ENCODE measurements at places on chromosomes 4 and X.
A peak's percentile ranks its signal among the peaks of the same experiment; 100 is the strongest.

GRCh38 chrX:73839152-73839551 lies 276.2 kb downstream of the CHIC1 start:
- DNase-seq = no peak

- no peak for DNase-seq
Observed at GRCh38 chr4:72383439-72383838, 185.6 kb downstream of the ADAMTS3 start.

DNA sequence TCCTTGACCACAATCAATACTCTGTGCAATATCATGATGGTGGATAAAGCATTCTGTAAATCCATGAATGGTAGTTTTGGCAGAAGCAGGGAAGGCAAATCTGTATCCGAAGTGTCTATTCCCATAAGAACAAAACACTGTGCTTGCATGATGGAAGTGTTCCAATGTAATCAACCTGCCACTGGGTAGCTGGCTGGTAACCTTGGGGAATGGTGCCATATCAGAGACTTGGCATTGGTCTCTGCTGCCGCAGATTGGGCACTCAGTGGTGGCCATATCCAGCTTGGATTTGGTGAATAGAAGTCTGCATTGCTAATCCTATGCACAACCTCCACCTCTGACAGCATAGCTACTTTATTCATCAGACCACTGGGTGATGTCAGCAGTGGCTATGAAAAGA lies 114.3 kb upstream of the EMCN start:
- no peak for DNase-seq

DNA sequence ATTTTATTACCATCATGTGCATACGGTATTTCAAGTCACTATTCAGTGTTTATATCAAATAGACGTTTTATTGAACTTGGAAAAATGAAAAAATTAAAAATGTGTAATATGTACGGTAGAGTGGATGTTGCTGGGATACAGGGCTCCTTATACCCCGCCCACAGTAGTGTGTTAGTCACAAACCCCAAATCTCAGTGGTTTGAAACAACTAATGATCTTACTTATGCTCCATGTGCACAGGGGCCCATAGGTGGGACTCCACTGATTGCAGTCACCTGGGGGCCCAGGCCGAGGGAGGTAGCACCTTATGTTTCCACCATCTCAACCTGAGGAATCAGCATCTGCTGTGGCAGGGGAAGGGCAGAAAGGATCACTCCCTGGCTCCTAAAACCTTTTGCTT lies 18.1 kb downstream of the LSM6 start:
- DNase-seq = no peak

GRCh38 chr4:105145903-105146275 lies 787 bp upstream of the TET2 start:
- DNase-seq = no peak

GRCh38 chrX:103878466-103879122 lies 46.5 kb upstream of the RAB9B start:
- DNase-seq = peak; percentile 13

DNA sequence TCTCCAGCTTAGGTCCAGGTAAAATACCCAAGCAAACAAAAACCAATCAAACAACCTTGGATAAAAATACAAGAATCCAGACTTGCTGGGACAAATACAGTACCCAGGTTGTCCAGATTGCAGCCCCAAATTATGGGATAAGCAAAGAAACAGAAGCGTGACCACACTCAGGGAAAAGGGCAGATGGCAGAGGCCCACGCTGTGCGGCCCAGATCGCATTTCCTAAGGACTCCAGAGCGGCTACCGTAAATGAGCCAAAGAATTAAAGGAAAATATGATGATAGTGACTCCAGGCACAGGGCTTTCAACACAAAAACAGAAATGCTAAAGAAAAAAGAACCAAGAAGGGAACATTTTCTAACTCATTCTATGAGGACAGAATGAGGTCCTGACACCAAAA lies 50.3 kb downstream of the FGFRL1 start:
- no peak for DNase-seq

DNA sequence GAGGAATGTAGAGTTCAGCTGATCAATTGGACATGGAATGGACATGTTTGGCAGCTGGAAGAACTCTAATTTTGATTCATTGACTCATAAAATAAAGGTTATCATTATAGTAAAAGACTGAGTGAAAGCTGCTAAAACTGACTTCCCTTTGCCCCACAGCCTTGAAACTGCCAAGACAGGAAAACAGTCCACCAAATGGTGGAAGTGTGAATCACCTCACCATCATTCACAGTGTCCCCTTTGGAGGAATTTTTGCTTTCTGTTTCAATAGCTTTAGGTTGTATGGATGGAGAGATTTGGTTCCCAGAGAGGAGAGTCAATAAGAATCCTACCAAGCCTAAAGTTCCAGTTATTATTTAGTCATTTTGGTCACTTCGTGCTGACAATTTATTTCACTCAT lies 20.8 kb upstream of the FREM3 start:
- no peak for DNase-seq

GRCh38 chr4:137209240-137209639 lies 323.1 kb downstream of the PCDH18 start:
- no peak for DNase-seq

Measured in BJ (cell line).